ENCODE measurements at places on chromosomes 11 and 22. TPM values are rescaled to one million over a fixed set of nuclear protein-coding genes. Genes with fewer than 3 reads are reported as not detected.

SMC1B gene
- 0.44 TPM for total RNA-seq

JHY gene
- total RNA-seq: 0.71 TPM

TRIM48 gene
- not detected for total RNA-seq

CLMP gene
- not detected for total RNA-seq

GAB4 gene
- total RNA-seq: not detected

CRYAB gene
- total RNA-seq: not detected

SCO2 gene
- 14.8 TPM for total RNA-seq

PPP2R5B gene
- total RNA-seq: 14.0 TPM

- DNase-seq: no peak
Observed at GRCh38 chr11:134686460-134687061, 274.5 kb upstream of the B3GAT1 start.

DNA sequence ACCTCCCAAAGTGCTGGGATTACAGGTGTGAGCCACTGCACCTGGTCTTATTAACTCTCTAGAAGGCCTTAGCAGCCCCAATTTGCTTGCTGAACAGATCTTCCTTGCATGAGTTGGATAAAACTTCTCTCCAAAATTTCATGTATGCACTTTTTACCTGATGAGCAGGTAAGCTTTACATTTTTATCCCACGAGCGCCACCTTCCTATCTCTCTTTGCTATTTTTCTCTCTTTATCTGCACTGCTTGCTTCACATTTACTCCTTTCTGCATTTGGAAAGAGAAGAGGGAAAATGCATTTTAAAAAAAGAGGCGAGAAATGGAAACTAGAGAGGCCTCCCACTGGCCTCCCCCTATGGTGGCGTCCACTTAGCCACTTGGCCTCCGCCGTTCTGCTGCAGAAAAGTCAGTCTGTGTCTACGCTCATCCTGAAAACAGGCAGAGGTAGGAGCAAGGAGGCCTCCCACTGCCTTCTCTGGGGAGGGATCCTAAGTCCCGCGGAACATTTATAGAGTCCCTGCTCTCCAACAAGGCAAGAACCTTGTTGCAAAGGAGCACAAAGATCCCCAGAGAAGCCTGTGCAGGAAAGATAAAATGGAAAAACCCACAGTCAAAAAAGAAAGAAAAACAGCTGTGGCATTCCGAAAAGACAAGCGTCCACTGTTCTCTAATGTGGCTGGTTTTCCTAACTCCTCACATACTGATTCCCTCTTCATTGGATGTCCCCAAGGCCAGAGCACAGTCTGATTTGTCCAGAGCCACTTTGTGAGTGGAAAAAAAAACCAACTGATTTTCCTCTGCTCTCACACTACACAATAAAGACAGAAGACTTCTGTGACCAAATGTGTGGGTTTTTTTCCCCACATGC lies 62.2 kb upstream of the INCENP start:
- no peak for DNase-seq

- no peak for DNase-seq
Observed at GRCh38 chr22:45550891-45551290, 48.2 kb downstream of the FBLN1 start.

DNA sequence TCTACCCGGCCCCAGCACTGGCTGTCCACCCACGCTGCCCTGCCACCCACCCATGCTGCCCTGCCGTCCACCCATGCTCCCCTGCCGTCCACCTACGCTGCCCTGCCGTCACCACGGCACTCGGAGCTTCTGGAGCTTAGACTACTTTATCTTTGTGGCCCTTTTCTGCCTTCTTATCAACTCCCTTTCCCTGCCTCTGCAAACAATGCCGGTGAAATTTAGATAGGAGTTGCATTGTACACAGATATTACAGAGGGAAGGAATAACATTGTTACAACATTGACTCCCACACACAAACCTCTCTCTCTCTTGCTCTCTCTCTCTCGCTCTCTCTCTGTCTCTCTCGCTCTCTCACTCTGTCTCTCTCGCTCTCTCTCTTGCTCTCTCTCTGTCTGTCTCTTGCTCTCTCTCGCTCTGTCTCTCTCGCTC lies 33.7 kb upstream of the BRSK2 start:
- DNase-seq: no peak

- no peak for DNase-seq
Observed at GRCh38 chr22:41146573-41146972, 54.2 kb downstream of the EP300 start.

GRCh38 chr11:132472411-132473172 lies 1059.7 kb downstream of the OPCML start:
- no peak for DNase-seq

GRCh38 chr11:134037046-134037908 lies 31.6 kb upstream of the JAM3 start:
- DNase-seq: peak; percentile 57

DNA sequence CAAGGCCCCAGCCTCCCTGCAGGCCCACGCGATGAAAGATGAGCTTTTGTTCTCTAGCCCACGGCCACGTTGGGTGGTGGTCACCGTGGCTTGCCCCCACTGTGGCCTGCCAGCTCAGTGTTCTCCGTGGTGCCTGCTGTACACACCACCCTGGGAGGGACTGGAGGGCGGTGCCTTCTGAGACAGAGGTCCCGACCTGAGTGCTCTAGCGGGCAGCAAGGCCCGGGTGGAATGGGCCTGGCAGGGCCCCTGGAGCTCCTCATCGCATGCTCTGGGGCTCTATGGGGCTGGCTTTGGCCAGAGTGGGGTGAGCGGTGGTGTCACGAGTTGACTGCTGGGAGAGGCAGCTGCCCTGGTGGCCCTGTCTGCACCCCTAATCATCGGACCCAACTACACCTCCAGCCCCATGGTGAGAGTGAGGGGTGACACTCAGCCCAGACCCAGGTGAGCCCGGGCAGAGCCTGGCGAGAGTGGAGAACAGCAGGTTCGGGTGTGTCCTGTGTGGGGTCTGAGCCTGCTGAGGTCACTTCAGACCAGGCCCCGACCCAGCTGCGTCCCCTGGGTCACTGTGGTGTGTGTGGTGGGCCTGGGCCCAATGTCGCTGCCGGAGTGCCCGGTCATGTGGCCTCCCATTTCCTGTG lies 541.9 kb downstream of the TBC1D22A start:
- no peak for DNase-seq

DNA sequence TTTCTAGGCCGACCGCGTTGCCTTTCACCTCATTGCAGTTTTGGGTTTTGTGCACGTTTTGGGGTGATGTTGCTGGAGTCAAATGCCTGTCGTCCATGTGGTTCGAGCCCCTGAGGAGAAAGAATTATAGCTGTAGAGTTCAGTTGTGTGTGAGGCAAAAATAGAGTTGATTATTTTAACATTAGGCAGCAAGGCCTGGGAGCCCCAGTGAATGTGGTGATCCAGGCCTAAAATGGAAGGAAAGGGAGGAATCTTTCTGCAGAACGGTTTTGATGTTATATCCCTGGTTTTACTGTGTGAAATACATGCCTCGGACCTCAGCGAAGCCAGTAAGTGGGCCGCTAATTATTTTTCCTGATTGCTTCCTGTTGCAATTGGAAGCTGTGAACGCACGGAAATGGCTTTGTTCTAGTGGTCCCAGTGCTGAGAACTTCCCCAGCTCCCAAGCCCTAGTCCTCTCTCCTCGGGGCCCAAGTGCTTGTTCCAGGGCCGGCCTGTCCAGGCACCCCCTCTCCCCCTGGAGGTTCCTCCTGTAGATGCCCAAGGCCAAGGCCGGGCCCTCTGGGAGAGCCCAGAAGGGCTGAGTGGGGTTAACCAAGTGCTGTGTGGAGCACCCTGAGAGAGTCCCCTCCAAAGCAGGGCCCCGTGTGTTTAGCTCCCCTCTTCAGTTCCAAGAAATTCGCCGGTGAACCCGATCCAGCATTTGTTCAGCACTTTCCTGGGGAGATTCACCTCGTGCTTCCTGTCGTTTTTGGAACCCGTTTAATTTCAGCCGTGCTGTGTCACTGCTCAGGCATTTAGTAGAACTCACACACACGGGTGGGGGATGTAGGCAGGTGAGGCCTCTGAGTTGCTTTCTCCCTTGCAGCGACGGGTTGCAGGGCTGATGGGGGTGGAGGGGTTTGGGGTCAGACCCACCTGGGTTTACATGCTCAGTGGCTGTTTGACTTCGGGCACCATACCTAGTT lies 2.1 kb downstream of the LRP5 start:
- no peak for DNase-seq

DNA sequence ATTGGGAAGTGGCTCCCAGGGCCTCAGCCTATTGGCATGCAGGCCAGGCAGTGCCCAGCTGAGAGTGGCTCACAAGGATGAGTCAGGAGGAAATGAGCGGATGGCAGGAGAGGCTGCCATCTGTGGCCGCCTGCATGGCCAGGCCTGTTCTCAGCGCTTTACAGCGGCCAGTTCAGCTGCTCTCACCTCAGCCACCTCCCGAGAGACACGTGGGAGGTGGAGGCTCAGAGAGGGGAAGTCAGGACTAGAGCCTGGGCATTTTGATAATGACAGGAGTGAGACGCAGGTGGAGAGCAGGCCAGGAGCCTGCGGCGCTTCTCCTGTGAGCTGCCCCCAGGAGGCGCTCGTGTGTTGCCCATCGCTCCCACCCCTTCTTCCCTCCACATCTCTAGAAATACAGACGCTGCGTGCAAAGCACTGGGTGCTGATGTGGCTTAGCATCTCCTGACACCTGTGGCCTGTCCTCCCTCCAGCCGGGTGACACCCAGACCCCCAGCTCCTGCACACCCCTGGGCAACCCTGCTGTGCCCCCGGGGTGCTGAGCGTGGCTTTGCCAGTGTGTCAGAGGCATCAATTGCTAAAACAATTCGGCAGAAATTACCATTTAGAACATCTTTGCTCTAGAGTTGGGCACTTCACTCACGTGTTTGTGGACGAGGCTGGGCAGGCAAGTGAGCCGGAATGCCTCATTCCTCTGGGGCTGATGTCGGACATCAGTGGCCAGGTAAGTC lies 21.4 kb upstream of the PANX2 start:
- peak; percentile 61 for DNase-seq

DNA sequence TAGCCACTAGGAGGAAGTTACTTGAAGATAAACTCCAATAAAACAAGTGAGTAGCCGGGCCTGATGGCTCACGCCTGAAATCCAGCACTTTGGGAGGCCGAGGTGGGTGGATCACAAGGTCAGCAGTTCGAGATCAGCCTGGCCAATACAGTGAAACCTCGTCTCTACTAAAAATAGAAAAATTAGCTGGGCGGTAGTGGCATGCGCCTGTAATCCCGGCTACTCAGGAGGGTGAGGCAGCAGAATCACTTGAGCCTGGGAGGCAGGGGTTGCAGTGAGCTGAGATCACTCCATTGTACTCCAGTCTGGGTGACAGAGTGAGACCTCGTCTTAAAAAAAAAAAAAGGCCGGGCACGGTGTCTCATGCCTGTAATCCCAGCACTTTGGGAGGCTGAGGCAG lies 34.0 kb upstream of the CLPB start:
- no peak for DNase-seq

- DNase-seq: no peak
Observed at GRCh38 chr22:42871146-42872050, 14.3 kb upstream of the ARFGAP3 start.

DNA sequence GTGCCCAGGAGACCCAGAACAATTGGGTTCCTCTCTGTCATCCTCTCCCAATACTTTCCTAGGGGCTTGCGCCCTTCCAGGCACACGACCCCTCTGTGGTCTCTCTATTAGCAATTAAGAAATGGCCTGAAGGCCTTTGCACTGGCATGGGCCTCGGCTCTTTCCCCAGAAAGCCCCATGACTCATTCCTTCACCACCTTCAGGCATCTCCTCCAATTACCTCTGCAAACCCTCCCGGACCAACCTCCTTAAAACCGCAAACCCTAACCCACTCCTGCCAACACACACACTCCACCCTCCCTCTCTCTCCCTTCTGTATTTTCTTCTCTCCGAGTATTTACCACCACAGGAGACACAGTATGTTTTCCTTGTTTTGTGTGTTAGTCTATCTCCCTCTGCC lies 36.7 kb downstream of the LARGE1 start:
- no peak for DNase-seq

GRCh38 chr22:31625661-31626426 lies 36.2 kb downstream of the PISD start:
- DNase-seq: no peak

DNA sequence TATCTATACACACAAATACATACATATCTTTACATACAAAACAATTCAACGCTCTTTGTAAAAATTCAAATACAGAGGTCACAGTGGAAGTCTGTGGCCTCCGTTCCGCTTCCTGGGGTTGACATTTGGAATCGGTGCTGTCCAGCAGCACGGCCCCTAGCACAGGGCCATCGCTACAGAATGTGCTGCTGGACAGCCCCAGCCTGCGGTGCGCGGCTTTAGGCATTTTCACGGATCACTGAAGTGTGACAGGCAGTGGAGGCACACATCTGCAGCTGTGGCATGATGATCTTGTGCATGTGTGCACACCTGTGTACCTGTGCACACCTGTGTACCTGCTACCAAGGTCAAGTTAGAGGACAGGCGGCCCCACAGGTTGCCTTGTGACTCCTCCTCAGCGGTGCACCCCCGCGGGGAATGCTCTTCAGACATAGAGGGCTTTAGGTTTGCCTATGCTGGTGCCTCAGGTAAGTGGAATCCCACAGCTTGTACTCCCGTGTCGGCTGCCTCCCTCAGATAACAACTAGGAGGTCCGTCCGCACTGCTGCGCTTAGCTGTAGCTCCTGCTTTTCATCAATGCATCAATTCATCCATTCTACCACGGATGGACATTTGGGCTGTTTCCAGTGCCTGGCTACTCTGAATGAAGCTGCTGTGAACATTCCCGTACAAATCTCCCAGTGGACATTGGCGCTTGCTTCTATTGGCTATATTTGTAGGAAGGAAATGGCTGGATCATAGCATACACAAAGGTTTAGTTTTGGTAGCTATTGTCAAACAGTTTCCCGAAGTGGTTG lies 29.9 kb downstream of the GAL start:
- DNase-seq: no peak

- no peak for DNase-seq
Observed at GRCh38 chr22:26660961-26661578, 3.7 kb downstream of the MIAT start.

DNA sequence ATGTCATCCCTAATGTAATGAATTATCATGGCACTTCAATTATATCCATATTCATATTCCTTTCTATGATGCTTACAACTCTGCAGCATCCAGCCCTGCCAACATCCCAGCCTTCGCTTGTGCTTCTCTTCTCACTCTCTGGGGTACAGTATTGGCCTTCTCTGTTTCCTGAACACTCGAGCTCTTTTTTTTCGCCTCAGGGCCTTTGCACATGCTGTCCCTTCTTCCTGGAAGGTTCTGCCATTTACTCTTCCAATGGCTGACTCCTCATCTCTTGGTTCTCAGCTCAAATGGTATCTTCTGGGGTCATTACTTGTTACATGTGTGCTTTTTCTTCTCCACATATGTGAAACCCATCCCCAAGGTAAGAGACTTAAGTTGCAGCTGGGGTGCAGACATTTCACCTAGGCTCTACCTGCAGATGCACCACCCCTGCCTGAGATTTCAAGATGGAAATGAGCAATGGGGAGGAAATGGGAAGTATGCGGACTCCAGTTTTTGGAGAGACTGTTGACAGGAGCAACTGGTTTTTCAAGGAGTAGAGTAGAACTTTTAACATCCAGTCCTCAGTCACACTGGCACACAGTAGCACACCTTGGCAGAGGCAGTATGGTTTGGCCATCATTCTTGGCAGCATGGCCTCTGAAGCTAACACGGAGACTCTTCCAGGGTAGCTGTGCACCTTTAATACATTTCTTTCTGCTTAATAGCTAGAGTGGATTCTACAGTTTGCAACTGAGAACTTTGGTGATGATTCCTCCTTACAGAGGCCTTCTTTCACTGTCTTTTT lies 42.4 kb upstream of the DMC1 start:
- DNase-seq: no peak

All from activated T-helper 1 cell treated with anti-CD3 and anti-CD28 coated beads, Interleukin-12 subunit alpha, Interleukin-12 subunit beta, Interleukin-2, Interleukin-4 antibody, amounts not matched to agents 30 ng/mL and 10 ng/mL and 1 ng/mL, durations not matched to agents 14 hours and 24 hours and 36 hours (primary cell).